ENCODE measurements at places on chromosomes 1 and 21. TPM values are rescaled to one million over a fixed set of nuclear protein-coding genes. Genes with fewer than 3 reads are reported as not detected.

DNA sequence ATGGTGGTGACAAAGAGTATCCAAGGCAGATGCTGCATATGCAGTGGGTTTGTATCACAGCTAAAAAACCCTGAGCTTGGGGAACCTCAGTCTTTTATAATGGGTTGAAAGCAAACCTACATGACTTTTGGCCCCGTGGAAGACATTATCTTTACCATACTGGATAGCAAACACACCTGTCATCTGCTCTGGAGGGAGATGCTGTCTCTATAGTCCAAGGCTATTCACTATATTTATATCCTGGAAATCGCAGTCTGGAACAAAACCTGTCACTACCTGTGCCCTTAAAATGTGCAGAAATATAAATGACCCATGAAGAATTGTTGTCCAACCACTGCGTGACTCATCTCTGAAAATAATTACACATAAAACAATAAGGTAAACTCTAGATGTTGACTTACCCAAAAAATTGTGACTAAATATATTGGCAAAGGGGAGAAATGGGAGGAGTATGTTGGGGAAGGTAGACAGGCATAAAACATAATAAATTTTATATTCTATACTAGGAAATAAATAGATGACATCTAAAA, 121.0 kb upstream of the CXADR start:
- no peak for DNase-seq

GRCh38 chr1:151447696-151448095, 11.6 kb downstream of the POGZ start:
- DNase-seq, result no peak

GRCh38 chr1:218957971-218958370, 215.7 kb upstream of the LYPLAL1 start:
- no peak for DNase-seq

DNA sequence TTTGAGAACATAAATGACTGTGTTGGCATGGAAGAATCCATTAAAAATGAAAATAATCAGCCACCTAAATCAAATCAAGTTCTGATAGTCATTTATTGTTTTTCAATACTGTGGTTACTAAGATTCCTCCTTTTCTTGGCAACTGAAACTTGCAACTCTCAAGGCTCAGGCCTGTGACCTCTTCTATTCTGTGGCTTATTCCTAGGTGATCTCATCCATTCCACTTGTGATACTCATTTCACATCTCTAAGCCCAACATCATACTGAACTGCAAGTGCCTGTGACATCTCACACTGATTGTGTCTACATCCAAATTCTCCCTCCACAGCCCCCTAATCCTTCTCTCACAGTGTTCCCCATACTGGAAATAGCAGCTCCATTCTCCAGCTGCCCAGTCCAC, 4.8 kb upstream of the ST6GALNAC5 start:
- no peak for DNase-seq

GRCh38 chr21:38311765-38312164, 55.0 kb downstream of the KCNJ15 start:
- DNase-seq, result no peak

GRCh38 chr1:23593042-23593521, 33.8 kb upstream of the ID3 start:
- no peak for DNase-seq

HJV gene
- total RNA-seq, result not detected

- no peak for DNase-seq
Measured at GRCh38 chr1:198272492-198272891, 115.7 kb downstream of the NEK7 start.

DNA sequence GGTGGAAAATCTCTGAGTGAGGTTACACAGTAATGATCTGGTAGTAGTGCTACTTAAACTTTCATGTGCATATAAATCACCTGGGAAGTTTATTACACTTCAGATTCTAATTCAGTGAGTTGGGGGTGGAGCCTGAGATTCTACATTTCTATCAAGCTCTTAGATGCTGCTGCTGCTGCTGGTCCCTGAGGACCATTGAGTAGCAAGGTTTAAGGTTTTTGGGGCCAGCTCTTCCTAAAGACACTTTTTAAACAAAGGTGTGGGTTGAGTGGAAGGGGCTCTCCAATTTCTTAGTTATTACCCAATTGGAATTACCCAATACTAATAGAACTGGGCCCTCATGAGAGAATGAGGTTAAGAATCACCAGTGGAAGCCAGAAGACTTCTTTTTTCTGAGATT, 29.5 kb downstream of the KCNA3 start:
- DNase-seq, result no peak

DNA sequence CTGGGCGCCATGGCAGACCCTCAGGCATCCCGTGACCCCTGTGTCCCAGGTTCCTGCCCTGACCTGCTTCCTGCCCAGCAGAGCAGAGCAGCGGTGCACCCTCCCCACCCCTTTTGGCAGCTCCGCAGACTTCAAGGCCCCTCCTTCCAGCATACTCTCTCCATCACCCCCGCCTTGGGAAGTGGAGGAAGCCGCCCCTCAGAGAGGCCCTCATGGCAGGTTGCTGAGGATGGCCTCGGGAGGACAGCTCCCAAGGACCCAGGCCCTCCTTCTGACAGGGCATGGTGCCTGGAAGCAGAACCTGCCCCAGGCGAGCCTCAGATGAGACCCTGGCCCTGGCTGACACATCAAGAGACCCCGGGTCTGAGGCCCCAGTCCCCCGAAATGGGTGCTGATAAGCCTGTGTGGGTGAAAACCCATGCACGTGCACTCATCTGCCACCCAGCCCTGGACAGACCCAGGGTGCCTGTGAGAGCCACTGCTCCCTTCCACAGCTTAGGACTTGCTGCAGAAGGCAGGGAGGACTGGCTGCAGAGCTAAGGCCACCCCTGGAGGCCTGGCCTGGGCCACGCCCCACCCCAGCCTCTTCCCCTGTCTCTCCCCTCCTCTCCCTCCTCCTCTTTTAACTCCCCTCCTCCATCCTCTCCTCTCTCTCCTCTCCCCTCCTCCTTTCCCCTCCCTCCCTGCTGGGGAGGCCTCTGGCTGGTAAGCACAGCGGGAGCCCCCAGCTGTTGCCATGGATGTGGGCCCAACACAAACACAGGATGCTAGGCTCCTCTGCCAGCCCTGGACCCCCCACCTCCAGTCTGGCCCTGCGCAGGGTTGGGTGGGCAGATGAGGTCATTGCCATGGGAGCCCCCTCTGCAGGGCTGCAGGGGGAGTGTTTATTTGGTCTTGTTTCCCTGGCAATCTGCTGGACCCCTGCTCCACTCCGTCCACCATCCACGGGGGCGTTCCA, 33.7 kb downstream of the WNT9A start:
- DNase-seq, result no peak

AUNIP gene
- not detected for total RNA-seq

DNA sequence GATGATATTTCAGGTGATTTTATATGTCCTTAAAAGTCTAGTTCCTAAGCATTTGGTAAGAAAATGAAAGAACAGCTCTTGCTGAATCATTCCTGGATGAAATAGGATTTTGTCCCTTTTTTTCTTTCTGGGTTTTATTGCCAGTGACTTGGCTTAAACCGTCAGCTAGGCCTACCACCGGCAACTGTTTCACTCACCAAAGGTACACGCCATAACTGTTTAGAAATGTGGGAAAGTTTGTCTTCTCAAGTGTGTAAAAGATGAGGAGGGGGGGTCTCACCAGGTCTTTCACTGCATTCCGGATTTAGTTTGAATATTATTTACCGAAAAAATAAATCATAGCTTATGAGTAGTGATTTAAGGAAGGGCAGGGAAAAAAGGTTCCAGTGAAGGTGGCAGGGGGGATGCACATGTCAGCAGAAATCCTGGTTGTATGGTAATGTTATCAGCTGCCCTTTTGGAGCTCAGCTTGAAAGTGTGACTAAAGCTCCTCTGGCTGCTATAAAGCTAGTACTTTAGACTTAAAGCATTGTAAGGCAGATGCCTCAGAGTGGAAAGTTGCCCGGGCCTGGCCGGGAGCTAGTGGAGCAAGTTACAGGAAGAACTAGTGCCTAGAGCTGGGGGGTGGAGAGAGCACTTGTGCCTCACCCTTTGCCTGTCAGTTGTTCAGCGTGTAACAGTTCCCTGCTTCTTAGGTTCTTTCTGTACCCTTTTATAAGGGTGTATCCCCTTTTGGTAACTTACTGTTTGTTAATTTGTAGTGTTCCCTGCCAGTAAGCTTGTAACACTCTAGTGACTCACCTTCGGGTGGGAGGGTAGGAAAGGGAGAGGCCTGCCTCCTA, 3.1 kb downstream of the ATP1A1 start:
- peak; percentile 90 for DNase-seq

- no peak for DNase-seq
Measured at GRCh38 chr1:201034671-201035070, 11.2 kb upstream of the KIF21B start.

- DNase-seq, result peak; percentile 85
Measured at GRCh38 chr1:1291548-1292441, 11.6 kb downstream of the SCNN1D start.

LCE2A gene
- not detected for total RNA-seq

GRCh38 chr1:25990702-25991395, 7.0 kb downstream of the PAFAH2 start:
- DNase-seq, result no peak

- no peak for DNase-seq
Measured at GRCh38 chr1:155514582-155515187, 47.9 kb downstream of the ASH1L start.

YARS1 gene
- total RNA-seq, result 39.0 TPM

- DNase-seq, result no peak
Measured at GRCh38 chr1:17307946-17308345, at the start of gene PADI4. PADI4 (plus strand) TSS chr1:17308197; CDS start chr1:17308223, 26 bp downstream.

LRRC53 gene
- total RNA-seq, result not detected

- peak; percentile 71 for DNase-seq
Measured at GRCh38 chr1:162368451-162368850, 8.2 kb downstream of the SPATA46 start.

EXO1 gene
- total RNA-seq, result not detected

GRCh38 chr1:217524787-217525520, 105.9 kb downstream of the GPATCH2 start:
- no peak for DNase-seq

ACTA1 gene
- total RNA-seq, result not detected

DNA sequence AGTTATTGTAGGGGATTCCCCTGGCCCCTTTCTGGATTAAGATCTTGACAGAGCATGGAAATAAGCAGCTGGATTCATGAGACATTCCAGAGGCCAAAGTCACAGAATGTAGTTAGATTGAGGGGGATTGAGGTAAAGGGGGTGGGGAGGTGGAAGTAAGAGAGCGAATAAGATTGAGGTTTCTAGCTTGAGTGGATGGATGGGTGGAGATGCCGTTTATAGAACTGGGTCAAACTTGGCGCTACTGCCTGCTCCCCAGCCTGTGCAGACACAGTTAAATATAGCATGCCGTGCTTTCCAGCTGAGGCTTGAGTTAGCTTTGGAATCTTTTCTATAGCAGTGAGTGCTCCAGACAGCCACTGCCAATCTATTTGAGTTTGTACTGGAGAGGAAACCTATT, 85.7 kb downstream of the DYRK1A start:
- DNase-seq, result no peak

DNA sequence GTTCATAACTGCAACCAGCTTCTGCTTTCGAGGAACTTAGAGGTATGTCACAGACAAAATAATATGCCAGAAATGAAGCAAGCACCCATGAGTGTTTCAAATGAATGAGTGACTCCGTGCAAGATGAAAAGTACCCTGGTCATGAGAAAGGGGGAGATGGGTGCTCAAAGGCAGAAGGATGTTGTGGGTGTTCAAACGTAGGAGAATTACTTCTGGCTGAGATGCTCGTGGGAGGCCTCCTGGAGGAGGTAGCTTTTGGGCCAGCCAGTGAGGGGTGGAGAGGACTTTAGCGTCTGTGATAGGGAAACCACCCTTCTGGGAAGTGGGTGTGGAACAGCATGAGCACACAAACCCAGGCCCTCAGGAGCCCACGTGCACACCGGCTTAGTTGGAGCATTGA, 113.8 kb downstream of the SYF2 start:
- no peak for DNase-seq

GRCh38 chr1:233114860-233115259, 164.4 kb downstream of the NTPCR start:
- no peak for DNase-seq

DNA sequence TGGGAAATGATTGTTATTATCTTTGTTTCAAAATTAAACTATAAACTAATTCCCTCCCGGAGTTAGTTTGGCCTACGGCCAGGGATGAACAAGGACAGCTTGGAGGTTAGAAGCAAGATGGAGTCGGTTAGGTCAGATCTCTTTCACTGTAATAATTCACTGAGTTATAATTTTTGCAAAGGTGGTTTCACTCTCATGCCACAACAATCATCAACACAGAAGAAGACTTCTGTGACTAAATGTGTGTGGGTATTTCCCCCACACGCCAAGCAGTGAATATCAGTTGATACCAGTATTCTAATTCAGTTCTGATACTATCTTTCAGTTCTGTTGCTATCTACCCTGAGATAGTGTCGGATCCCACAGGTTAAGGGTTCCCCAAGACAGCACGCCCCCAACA, 215.1 kb downstream of the S1PR1 start:
- no peak for DNase-seq

ACTN2 gene
- total RNA-seq, result 0.55 TPM

DNA sequence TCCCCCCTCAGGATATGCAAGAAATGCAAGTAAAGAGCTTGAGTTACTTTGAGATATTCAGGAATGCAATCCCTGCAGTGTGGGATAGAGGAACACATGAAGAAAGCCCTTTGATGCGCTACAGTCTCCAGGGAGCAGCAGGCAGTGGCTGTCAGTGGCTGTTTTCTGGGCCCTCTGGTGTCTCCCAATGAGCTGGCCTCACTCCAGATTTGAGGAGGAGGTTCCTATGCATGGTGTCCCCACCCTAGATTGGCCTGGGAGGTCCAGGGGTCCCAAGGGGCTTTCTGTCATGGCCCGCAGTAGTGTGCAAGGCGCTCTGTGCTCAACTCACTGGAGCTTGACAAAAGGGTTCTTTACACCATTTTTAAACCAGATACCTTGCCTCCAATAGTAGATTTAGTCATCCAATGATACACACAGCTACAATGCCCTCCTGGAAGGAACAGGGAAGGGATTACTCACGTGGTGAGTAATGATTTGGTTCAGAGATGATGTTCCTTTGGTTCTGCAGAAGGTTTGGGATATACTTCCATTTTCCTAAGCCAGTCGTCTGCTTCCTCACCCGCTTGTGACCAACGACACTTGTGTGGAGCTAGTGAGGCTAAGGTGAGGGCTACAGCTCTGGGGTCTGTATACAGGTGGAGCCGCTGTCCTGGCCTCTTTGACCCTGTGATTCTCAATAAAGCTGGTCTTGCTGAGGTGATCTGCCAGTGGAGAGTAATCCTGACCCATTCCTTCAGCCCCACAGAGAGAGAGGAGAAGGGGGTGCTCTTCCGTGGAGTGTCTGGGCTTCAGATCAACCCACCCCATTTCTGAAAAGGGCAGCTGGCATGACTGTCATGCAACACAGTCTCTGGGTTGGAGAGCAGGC, 6.6 kb downstream of the BATF3 start:
- no peak for DNase-seq

DNA sequence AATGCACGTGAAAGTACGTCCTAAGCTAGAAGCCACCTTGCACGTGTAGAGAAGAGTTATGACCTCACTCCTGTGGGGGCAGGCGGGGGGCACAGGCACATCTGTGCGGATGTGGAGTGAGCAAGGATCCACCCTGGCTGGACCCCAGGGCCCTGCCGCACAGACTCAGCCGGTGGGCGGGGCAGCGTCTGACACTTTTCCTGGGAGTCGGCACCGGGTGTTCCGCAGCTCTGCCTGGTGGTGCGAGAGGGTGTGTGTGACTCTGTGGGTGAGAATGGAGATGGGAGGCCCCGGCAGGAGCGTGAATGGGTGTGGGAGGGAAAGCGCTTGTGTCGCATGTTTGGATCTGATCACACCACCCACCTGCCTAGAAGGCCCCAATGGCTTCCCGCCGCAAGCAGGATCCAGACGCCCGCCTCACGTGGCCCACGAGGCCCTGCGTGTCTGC, 29.5 kb downstream of the RAP1GAP start:
- no peak for DNase-seq
